ENCODE measurements at places on chromosomes 3 and 15.
A peak's percentile ranks its signal among the peaks of the same experiment; 100 is the strongest.

GRCh38 chr3:40073310-40074007 is 236.0 kb upstream of the EIF1B start:
- DNase-seq, result no peak

- DNase-seq, result no peak
Measured at GRCh38 chr15:51931638-51932037, 39.9 kb downstream of the LEO1 start.

DNA sequence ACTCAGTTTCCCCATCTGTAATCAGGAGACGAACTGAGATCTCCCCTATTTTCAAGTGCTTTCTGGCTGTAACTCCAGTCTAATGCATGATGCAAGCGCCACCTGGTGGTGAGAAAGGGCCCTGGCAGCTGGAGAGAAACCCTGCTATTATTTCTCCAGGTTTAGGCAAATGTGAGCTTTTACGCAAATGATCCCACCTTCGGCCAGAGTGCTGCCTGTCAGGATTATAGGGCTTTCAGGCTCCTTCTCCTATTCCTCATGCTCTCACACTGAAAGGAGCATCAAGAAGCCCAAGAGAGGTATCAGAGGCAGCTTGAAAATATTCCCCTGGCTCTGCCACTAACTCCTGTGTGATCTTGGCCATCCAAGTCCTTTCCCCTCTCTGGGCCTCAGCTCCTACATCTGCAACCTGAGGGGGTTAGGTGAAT is 93.9 kb upstream of the RASGRF1 start:
- DNase-seq, result peak; percentile 50

- DNase-seq, result no peak
Measured at GRCh38 chr3:191492601-191493000, 31.6 kb downstream of the PYDC2 start.

Measured in CD4-positive, alpha-beta T cell treated with Interleukin-1 beta for 1 hour (primary cell).